Skeletal muscle tissue (tissue), 5 donors: ENCODE measurements at places on chromosomes 3 and 15. TPM values are rescaled to one million over a fixed set of nuclear protein-coding genes. Genes with fewer than 3 reads are reported as not detected.

The UNC13C gene
- total RNA-seq = 3.1 TPM

The CRYBG3 gene
- 27.1 TPM for total RNA-seq

The FBXW12 gene
- total RNA-seq = 0.52 TPM

The SPPL2A gene
- 33.4 TPM for total RNA-seq

The CILP gene
- total RNA-seq = 38.1 TPM
